Activated CD4-positive, alpha-beta T cell treated with anti-CD3 and anti-CD28 coated beads, Interleukin-2, amount 10 ng/mL, durations not matched to agents 24 days and 14 days (primary cell): ENCODE measurements at places on chromosomes 11 and 22. TPM values are rescaled to one million over a fixed set of nuclear protein-coding genes. Genes with fewer than 3 reads are reported as not detected.

DNA sequence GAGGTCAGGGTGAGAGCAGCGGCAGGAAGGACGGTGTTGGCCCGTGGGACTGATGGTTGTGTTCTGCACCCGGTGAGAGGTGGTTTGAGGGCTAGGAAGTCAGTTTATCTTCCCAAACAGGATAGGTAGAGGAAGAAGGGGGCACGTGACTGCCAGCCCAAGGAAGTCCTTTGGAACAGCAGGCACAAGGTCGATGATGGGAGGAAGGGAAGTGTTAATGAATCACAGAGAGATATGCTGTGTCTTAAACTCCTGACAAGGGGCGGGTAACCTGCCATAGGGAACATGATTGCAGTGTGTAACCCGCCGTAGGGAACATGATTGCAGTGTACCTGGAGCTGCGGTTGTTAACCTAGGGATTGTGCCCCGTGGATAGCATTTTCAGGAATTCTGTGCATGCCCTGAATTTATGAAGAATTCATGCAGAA is 49.0 kb downstream of the PRR5L start:
- no peak for DNase-seq

GRCh38 chr22:47457509-47458300 is 695.3 kb downstream of the TBC1D22A start:
- no peak for DNase-seq

DNA sequence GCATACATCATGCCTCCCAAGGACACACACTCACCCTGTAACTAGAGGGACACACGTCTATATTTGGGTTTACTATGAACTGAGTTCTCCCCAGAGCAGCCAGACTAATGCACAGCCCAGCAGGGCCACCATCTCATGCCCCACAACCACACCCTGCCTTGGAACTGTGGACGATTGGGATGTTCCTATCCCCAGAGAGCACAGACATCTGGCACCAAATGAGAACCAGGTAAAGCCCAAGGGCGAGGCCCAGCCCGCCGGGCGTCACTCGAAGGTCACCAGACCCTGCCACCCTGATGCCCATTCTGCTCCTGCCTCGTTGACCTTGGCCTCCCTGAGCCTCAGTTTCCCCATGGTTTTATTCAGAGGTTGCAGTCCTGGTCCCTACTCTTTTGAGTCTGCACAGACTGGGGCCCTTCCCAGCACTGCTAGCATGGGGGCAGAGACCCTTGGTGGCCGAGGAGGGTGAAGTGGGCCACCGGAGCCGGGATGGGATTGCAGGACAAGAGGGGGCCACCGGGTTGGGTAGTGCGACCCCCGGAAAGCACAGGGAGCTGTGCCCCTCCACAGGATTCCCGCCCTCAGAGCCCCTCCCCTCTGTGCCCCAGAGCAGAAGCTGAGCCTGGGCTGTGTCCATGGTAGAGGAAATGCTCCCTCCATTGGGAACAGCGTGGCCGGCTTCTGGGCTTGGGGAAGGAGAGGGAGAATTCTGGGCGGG is 56.8 kb downstream of the IGLL5 start:
- no peak for DNase-seq

DNA sequence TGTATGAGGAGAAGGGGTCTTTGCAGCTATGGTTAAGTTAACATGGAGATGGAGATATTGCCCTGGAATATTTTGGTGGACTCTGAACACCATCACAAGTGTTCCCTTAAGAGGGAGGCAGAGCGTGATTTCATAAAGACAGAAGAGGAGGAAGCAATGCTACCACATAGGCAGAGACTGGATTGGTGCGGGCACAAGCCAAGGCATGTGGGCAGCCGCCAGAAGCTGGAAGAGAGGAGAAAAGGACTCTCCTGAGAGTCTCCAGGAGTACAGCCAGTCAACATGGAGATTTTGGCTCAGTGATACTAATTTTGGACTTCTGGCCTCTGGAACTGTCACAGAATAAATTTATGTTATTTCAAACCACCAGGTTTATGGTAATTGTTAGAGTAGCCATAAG is 231.6 kb downstream of the OPCML start:
- no peak for DNase-seq

- no peak for DNase-seq
These were observed 107.5 kb upstream of the OR4B1 start for GRCh38 chr11:48109046-48109666.

- DNase-seq, result no peak
These were observed 45.6 kb upstream of the GDPD4 start for GRCh38 chr11:77346906-77347603.

GRCh38 chr11:31823644-31824331 is 12.7 kb upstream of the PAX6 start:
- no peak for DNase-seq

- DNase-seq, result no peak
These were observed 268.6 kb downstream of the TMEM135 start for GRCh38 chr11:87306262-87306851.

DNA sequence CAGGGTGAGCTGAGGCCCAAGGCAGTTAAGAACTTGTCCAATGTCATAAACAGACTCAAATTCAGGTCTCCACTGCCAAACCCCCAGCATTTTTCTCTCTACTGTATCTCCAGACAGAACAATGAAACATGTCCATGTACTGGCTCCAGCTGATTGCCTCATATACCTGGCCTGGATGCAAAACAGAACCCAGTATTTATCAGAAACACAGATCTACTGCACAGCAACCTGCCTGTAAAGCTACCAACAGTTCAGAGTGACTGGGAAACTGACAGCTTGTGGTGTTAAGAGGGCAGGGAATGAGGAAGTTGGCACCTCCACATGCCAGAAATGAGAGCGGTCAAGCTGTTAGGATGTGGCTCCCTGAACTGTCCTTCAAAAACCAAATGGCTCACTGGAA is 41.6 kb downstream of the C11orf71 start:
- DNase-seq, result no peak

GRCh38 chr11:29255401-29255800 is 761.4 kb downstream of the KCNA4 start:
- no peak for DNase-seq

- no peak for DNase-seq
These were observed 7.0 kb downstream of the HPS5 start for GRCh38 chr11:18314784-18315523.

- DNase-seq, result no peak
These were observed 45.2 kb downstream of the CTSC start for GRCh38 chr11:88292171-88292843.

- DNase-seq, result no peak
These were observed 49.5 kb downstream of the LGR4 start for GRCh38 chr11:27423125-27423524.

DNA sequence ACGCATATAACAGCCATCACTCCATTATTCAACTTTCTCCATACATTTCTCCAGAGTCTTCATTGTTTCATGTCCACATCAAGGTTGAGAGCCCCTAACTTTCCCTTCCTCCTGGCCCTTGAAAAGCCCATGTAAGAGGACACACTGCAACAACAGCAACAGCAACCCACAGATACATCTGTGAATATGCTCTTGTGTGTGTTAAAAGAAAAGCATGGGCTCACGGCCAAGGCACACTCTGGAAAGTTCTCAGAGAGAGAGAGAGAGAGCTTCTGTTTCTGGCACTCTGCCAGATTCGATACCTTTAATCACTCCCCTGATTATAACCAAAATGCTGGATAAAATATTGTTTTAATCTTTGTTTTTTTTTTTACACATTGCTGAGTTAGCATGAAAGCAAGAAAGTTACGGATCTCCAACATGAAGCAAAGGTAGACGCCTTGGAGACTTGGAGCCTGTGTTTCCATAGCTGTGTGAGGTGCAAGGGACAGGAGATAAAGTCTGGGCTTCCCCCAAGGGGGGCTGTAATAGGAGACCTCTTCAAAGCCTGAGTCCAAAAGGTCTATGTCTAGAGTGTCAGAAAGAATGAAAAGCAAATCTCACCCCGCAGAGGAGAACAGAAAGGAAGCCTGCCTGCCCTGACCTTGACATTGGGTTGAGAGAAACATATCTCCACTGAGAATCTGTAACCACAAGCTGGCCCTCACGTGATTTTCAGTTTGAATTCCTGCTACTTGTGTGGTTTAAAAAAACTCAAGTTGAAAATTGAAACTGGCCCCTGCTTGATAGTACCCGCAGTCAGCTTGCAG is 33.7 kb upstream of the MPPED1 start:
- peak; percentile 61 for DNase-seq

- DNase-seq, result no peak
These were observed 97.6 kb downstream of the FAT3 start for GRCh38 chr11:92322225-92322624.

DNA sequence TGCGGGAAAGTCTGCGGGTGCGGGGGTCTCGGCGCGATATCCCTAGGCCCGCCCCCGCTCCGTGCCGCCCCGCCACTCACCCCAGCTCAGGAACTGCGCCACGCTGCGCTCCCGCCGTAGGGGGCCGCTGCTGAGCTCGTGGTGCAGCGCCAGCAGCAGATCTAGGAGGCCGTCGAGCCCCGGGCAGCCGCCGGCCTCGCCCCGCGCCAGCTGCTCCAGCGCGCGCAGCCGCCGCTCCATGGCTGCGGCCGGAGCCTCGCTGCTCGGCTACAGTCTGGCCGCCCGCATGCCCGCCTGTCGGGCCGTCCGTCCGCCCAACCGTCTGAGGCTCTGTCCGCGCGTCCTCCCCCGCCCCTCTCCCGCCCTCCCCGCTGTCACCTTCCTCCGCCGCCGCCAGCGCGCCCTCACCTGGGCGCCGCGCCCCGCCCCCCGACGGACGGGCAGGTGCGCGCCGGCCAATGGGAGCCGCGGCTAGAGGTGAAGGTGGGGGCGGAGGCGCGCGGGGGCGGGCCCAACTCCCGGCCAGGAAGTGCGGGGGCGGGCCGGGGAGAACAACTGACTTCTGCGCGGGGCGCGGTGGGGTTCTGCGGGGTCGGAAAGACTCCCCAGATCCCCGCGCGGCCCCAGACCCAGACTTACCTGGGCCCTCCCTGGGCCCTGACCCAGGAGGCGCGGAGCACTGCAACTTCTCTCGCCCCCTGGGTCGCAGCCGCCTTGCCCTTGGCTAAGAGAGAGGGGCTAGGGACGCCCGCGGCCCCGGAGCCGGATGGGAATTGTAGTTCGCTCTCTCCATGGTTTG is at the start of gene CDC42BPG:
Gene CDC42BPG, minus strand, starts transcription at position 324 of the 799 bp plus-strand sequence. Its CDS starts 84 bp downstream, at position 240.
- DNase-seq, result peak; percentile 91

DNA sequence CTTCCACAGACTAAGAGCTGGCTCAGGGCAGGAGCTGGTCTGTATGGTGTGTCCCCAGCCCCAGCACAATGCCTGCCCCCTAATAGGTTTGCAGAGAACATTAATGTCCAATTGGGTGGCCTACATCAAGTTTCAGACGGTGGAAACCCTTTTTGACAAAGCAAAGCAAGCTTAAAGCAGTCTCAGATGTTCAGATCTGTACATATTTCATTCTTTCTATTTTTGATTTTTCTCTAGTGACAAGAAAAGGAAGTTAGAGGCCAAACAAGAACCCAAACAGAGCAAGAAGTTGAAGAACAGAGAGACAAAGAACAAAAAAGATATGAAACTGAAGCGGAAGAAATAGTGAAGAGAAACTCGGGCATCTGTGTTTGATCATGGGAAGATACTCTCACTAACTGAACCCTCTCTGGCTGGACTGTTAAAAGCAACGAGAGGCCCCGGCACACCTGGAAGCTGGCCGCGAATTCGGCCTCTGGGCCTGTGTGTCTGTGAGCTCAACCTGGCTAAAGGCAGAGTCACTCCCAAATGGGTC is 40.5 kb downstream of the NAT10 start:
- DNase-seq, result no peak

DNA sequence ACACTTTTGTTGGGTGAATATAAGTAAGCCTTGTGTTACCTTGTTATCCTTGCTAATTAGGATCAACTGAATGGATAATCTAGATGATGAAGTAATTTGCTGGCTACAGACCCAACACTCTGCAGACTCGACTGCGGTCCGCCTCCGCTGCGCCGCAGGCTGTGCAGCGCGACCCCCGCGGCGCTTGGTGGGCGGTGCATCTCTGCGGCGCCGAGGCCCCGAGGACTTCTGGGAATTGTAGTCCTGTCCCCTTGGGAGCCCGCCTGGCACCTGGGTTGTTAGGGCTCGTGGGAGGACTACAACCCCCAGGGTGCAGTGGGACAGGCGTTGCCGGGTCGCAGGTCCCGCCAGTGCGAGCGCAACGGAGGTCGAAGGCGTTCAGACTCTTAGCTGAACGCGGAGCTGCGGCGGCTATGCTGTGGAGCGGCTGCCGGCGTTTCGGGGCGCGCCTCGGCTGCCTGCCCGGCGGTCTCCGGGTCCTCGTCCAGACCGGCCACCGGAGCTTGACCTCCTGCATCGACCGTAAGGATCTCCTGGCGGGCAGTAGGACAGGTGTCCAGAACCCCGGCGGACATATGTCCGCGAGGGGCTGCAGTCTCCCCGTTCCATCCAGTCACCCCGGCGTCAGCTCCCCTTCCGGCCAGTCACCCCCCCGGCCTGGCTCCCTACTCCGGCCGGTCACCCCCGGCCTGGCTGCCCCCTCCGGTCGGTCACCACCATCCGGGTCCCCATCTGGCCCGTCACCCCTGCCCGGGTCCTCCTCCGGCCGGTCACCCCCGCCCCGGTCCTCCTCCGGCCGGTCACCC is at the start of the genes ACAD8 and THYN1:
Gene ACAD8, plus strand, starts transcription at position 381 of the 806 bp plus-strand sequence. Its CDS starts 33 bp downstream, at position 414.
Gene THYN1, minus strand, starts transcription at position 165 of the 806 bp plus-strand sequence. CDS start 470 bp downstream, outside the sequence.
- peak; percentile 98 for DNase-seq

DNA sequence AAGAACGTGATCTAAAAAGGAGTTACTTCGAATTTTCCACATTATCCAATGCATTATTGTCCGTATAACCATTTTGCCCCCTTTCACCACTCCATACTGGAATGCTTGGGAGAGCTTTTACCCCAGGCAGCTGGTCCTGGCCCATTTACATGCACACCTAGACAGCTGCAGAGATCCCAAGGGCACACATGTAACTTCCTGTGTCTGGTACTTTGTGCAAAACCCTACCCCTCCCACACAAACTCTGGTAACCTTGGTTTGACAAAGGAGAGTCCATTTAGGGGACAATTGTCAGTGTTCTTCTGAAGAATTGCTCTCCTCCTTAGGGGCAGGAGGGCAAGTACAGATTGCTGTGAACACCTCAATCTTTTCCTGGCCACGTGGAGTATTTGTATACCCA is 57.3 kb upstream of the SORL1 start:
- DNase-seq, result no peak

GRCh38 chr11:127939000-127939399 is 648.4 kb downstream of the ETS1 start:
- DNase-seq, result no peak

GRCh38 chr11:120527111-120527761 is 15.7 kb downstream of the GRIK4 start:
- DNase-seq, result no peak

DNA sequence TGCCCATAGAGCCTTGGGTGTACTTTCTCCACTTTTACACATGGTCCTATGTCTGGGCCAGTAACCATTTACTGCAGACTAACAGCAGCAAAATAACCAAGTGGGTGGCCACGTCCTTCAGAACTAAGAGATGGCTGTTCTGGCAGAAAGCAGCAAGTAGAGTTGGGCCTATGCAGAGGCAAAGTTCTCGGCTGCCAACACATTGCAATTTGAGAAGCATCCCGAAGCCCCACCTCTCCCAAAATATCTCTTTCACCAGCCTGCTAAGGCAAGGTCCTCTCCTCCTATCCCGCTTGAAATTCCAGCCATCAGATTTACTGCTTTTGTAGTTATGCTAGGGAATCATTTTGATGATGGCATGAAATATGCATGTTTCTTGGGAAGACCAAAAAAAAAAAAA is 118.5 kb upstream of the APOA1 start:
- no peak for DNase-seq

Gene ST3GAL4
- total RNA-seq, result 12.3 and 13.3 TPM in 2 replicates

Gene OR5P2
- not detected in 2 replicates for total RNA-seq

Gene KCNE3
- total RNA-seq, result not detected in 2 replicates

Gene ARHGAP8
- total RNA-seq, result 0.12 and 0.36 TPM in 2 replicates

Gene GAL
- total RNA-seq, result 0.92 and 1.8 TPM in 2 replicates

Gene MS4A3
- not detected in 2 replicates for total RNA-seq

Gene HPS5
- 20.5 and 24.5 TPM in 2 replicates for total RNA-seq

Gene ANO1
- total RNA-seq, result not detected in 2 replicates

Gene PLXNB2
- total RNA-seq, result 9.0 and 9.5 TPM in 2 replicates

Gene ART1
- not detected in 2 replicates for total RNA-seq

Gene HPS4
- 47.0 and 51.2 TPM in 2 replicates for total RNA-seq

Gene MS4A6E
- total RNA-seq, result not detected in 2 replicates
